ENCODE measurements at places on chromosomes 6 and 20.

GRCh38 chr20:13784271-13784892, 337 bp downstream of the ESF1 start:
- DNase-seq, result no peak

DNA sequence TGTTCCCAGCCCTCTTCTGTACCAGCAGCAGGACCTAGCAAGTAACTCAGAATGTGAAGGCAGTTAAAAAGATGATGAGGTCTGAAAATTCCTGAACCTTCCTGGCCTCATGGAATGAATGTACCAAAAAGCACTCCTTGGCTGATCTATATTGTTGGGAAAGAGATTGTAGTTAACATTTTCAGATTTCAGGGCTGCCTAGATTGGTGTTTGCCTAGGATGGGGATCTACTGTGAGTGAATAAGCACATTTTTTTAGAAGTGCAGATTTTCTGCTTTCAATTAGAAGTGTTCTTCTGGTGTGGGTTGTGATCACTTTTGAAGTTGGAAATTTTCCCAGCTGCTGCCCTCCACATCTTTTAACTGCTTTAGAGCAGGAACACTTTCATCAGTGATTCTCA, 6.2 kb downstream of the MYLIP start:
- DNase-seq, result no peak

DNA sequence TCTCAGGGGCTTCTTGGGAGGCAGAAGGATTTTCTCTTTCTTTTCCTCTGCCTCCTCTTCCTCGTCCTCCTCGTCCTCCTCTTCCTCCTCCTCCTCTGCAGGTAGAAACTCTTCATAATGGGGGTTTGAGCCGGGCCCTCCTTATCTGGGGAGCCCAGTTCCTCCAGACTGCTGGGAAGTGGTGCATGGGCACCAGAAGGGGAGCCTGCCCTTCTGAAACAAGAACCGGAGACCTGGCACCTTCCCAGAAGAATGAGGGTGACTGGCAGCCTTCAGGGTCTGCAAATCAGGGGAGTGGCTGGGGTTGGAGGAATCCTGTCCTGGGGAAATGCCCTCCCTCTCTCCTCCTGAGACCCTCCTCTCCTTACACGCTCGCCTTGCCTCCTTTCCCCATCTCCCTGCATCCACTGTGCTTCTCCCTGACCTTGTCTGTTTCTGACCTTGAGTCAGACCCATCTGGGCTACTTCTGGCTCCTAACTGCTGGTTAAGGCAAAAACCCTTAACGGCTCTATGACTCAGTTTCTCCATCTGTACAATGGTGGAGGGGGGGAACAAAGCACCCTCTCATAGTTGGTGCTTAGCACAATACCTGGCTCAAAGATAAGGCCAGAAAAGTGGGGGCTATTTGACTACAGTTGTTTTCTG, 1.7 kb downstream of the TULP1 start:
- no peak for DNase-seq

DNA sequence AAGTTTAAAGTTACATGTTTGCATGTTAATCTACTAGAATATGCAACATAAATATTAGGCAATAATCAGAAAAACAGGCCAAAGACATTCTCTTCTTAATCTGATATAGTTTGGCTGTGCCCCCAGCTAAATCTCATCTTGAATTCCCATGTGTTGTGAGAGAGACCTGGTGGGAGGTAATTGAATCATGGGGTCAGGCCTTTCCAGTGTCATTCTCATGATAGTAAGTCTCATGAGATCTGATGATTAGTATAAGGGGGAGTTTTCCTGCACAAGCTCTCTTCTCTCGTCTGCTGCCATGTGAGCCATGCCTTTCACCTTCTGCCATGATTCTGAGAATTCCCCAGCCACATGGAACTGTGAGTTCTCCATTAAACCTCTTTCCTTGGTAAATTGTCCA, 1241.7 kb upstream of the ADGRB3 start:
- no peak for DNase-seq

GRCh38 chr6:39778581-39779255, 13.5 kb upstream of the DAAM2 start:
- DNase-seq, result no peak

GRCh38 chr20:38804221-38804620, 1.3 kb upstream of the PPP1R16B start:
- no peak for DNase-seq

DNA sequence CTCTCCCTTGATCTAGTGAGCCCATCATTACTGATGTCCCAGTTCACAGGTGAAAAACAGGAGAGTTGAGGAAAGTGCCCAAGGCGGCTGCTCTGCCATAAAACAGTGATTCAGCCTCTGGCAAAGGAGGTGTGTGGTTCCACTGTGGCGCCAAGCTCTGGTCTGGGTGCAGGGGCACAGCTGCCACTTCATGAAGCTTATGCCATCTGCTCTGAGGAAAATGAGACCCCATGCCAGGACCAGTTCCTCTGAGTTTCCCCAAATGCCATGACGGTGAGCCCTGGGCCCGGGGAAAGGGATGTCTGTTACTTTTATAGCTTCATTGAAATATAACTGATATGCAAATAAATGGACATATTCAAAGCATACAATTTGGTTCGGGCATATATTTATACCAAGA, 33.7 kb upstream of the ZBP1 start:
- no peak for DNase-seq

DNA sequence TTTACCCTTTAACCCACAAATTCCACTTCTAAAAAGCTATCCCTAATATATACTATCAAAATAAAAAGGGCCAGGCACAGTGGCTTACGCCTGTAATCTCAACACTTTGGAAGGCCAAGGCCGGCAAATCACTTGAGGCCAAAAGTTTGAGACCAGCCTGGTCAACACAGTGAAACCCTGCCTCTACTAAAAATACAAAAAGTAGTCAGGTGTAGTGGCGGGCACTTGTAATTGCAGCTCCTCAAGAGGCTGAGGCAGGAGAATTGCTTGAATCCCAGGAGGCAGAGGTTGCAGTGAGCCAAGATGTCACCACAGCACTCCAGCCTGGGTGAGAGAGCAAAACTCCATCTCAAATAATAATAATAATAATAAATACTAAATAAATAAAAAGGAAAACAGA, 82.5 kb downstream of the TRIM27 start:
- no peak for DNase-seq

Data from stimulated activated naive CD4-positive, alpha-beta T cell treated with Interleukin-2 at 50 U/mL for 16 hours (primary cell).